ENCODE measurements at places on chromosomes 4 and X.
A peak's percentile ranks its signal among the peaks of the same experiment; 100 is the strongest.

DNA sequence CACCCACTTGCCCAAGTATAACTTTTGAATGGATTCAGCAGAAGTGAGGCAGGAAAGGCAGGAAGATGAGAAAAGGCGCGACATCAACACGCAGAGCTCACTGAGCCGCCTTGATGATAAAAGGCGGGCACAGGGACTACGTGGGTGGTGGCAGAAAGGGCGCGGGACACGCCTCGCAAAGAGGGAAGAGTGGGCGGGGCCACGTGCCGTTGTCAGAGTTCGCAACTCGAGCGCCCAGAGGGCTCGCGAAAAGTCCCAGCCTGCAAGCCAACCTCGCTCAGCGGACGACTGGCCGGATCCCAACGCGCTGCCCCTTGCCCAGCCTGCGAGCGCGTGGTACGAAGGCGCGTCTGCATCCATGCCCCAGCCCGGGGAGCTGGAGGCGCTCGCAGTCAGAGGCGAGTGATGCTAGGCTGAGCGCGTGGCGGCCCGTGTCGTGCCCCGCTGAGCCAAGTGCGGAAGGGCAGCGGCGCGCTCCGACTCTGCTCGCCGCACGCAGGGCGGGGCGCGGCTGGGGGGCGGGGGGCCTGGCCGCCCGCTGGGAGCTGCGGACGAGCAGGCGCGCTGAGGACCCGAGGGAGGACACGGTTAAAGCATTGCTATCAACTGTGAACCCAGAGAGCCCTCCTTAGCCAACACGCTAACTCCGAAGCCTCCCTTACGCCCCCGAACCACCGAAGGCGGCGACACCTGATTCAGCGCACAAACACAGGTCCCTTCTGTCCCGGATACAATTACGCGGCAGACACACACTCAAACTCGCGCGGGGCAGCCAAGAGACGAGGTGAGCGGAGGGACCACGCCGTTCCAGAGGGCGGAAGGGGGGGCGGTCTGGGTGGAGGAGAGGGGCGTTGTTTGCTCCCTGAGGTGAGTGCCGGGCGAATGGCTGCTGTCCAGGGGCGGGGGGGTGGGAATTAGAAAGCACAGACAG, at the start of gene UGT8:
Gene UGT8, plus strand, starts transcription at position 617 of the 931 bp plus-strand sequence. CDS start 24,074 bp downstream, outside the sequence.
- H3K4me1 ChIP-seq, result peaks cover 13% of the 10 kb centered on the region
- H3K27ac ChIP-seq, result no peak within 1 kb of the TSS
- H3K27me3 ChIP-seq, result peaks cover 23% of the 10 kb centered on the region
- peak within 1 kb of the TSS; percentile 63 for H3K4me3 ChIP-seq

DNA sequence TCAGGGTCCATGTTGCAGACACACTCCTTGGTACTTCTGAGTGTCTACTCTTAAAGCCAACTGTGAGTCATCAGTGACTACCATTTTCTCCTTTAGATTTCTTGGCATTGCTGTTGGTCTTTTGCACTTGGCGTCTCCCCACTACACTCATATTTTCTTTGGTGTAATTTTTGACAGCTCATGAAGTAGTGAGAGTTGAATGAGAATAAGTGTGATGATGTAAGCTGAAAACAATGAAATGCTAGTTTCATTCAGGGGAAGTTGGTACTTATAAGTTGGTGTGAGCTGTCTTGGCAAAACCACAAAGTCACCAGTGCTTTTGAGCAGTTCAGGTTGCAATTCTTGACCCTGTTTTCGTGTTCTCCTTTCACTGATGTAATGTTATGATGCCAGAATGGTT, 142.9 kb upstream of the ARX start:
- DNase-seq, result peak; percentile 55
- peaks cover 2% of the 10 kb centered on the region for H3K4me1 ChIP-seq
- no peak overlapping the region for H3K4me3 ChIP-seq

- no peak overlapping the region for H3K27ac ChIP-seq
- no peaks in the 10 kb centered on the region for H3K36me3 ChIP-seq
- no peak for DNase-seq
- no peaks in the 10 kb centered on the region for H3K27me3 ChIP-seq
- no peak overlapping the region for H3K4me3 ChIP-seq
- peaks cover 5% of the 10 kb centered on the region for H3K4me1 ChIP-seq
Observed at GRCh38 chrX:136819031-136819703, 38.4 kb upstream of the ARHGEF6 start.

DNA sequence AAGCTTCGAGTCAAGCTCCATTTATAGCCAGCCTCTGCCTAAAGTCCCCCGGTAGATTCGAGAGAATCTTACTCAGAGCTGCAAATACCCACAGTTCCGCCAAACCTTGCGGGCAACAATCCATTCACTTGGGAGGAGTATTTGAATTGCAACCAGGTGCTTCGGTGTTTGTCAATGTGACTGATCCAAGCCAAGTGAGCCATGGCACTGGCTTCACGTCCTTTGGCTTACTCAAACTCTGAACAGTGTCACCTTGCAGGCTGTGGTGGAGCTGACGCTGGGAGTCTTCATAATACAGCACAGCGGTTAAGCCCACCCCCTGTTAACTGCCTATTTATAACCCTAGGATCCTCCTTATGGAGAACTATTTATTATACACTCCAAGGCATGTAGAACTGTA, 11.2 kb downstream of the CD40LG start:
- no peak overlapping the region for H3K4me3 ChIP-seq
- DNase-seq, result no peak
- H3K4me1 ChIP-seq, result no peaks in the 10 kb centered on the region
- H3K36me3 ChIP-seq, result no peaks in the 10 kb centered on the region

- peaks cover 44% of the 10 kb centered on the region for H3K4me1 ChIP-seq
- peak overlapping the region; percentile 16 for H3K4me3 ChIP-seq
- DNase-seq, result peak; percentile 89
Observed at GRCh38 chr4:146333187-146333894, 119.0 kb downstream of the REELD1 start.

- H3K4me3 ChIP-seq, result no peak overlapping the region
- no peak overlapping the region for H3K27ac ChIP-seq
- DNase-seq, result peak; percentile 40
- no peaks in the 10 kb centered on the region for H3K27me3 ChIP-seq
- H3K4me1 ChIP-seq, result peaks cover 13% of the 10 kb centered on the region
Observed at GRCh38 chrX:42752730-42753129, 25.2 kb downstream of the PPP1R2C start.

DNA sequence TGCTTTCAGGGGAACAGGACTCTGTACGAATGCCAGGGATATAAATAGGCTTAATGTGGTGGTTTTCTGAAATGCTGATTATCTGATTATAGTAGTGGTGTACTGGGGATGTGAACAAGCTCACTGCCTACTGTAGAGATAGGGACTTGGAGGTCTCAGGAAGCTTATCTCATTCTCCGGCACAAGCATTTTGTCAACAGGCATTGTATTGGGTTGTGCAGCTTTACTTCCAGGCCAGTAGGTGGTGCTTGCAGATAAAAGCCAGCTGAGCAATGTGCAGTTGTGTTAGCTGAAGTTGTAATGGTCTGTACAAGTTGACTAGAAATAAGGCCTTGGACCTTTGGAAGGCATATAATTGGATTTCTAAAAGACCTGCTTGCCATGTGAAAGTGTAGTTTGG, 49.5 kb upstream of the TMLHE start:
- DNase-seq, result no peak
- H3K27ac ChIP-seq, result no peak overlapping the region
- H3K4me3 ChIP-seq, result no peak overlapping the region
- no peaks in the 10 kb centered on the region for H3K27me3 ChIP-seq
- no peaks in the 10 kb centered on the region for H3K4me1 ChIP-seq
- H3K36me3 ChIP-seq, result no peaks in the 10 kb centered on the region

GRCh38 chrX:85111347-85111746, 107.7 kb downstream of the APOOL start:
- no peaks in the 10 kb centered on the region for H3K36me3 ChIP-seq
- DNase-seq, result no peak
- no peaks in the 10 kb centered on the region for H3K27me3 ChIP-seq
- H3K4me1 ChIP-seq, result no peaks in the 10 kb centered on the region
- H3K27ac ChIP-seq, result no peak overlapping the region

DNA sequence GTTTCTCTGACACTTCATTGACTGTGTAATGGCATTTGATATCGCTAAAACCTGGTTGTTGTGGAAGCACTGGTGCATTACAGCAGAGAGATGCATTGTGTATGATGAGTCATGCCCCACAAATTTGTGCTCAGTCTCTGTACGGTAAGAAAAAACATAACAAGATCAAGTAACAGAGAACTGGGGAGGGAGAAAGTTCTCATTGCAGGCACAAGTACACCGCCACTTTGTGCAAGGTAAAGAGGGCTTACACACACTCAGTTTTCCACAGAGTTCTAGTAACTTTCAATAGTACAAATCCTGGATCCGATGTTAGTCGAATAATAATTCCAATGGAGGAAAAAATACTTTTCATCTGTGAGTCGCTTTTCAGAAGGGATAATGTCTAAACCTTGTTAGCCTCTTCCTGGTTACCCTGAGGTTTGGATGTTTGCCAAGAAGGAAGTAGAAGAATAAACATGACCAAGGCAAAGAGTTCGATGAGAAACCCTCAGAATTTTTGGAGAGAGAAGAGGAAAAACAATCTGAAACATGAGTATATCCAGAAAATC, 512.5 kb upstream of the SLIT2 start:
- peak; percentile 95 for DNase-seq

GRCh38 chr4:15354371-15355297, 73.2 kb upstream of the C1QTNF7 start:
- H3K4me1 ChIP-seq, result no peaks in the 10 kb centered on the region
- no peak for DNase-seq
- H3K4me3 ChIP-seq, result no peak overlapping the region

- H3K4me1 ChIP-seq, result no peaks in the 10 kb centered on the region
- H3K4me3 ChIP-seq, result no peak overlapping the region
- no peak overlapping the region for H3K27ac ChIP-seq
- H3K36me3 ChIP-seq, result no peaks in the 10 kb centered on the region
- H3K27me3 ChIP-seq, result no peaks in the 10 kb centered on the region
Observed at GRCh38 chr4:53168228-53168627, 197.6 kb downstream of the SCFD2 start.

- no peaks in the 10 kb centered on the region for H3K36me3 ChIP-seq
- no peaks in the 10 kb centered on the region for H3K27me3 ChIP-seq
- no peak for DNase-seq
- no peaks in the 10 kb centered on the region for H3K4me1 ChIP-seq
Observed at GRCh38 chrX:1336948-1337779, 579 bp downstream of the IL3RA start.

DNA sequence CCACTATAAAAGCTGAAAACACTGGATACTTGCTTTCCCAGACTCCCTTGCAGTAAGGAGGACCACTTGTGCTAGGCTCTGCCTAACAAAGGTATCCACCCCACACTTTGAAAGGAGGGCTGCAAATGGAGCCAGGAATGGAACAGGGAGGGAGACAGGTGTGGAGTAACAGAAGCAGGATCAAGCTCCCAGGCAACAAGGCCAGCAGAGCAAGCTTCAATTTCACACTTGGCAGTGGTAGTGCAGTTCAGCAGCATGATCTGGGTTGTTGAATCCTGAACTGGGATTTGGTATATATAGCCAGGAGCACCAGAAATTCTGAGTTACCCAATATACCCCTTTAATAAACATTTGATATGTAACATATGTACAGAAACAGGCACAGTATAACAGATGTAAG, 9.8 kb downstream of the LAMP2 start:
- no peak overlapping the region for H3K27ac ChIP-seq
- H3K36me3 ChIP-seq, result no peaks in the 10 kb centered on the region
- no peak for DNase-seq
- no peak overlapping the region for H3K4me3 ChIP-seq
- peaks cover 14% of the 10 kb centered on the region for H3K4me1 ChIP-seq

DNA sequence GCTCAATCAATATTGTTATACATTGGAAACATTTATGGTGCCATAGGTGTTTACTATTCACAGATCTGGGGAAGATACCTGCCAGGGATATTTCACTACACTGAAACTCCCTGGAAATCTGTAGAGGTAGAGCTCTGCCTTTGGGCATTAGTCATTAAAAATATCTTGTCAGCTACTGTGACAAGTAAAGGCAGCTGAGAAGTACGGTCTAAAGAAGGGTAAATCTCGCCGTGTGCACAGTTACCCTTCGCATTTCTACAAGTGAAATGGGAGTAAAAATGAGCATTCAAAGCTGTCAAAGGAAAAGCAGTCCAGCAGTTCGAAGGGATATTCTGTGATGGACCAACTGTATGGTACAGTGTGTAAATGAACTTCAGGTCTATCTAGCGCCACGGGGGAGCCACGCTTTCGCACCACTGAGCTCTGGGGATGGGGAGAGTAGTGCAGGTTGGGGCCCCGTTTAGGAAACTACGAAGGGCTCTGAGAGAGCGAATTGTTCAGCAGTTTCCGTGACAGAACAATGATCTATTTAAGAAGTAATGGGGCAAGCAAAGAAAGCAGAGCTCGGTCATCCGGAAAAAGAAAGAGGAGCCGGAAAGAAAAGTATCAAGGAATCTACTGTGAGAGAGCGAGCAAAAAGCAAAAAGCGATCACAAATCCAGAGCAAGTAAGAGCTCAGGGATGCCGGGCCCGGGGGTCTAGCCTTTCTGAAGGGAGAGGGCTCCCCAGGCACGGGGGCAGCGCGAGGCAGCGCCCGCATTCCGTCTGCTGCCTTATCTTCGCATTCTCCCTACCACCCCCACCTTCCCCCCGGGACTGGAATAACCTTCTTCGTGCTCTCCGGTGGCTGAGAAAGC, 646 bp downstream of the TIGD4 start:
- H3K36me3 ChIP-seq, result peaks cover 4% of the 10 kb centered on the region
- peaks cover 10% of the 10 kb centered on the region for H3K4me1 ChIP-seq
- DNase-seq, result peak; percentile 6
- peak overlapping the region; percentile 85 for H3K4me3 ChIP-seq
- H3K27ac ChIP-seq, result peak overlapping the region; percentile 87

GRCh38 chr4:63430105-63430504, 979.1 kb downstream of the TECRL start:
- H3K4me1 ChIP-seq, result no peaks in the 10 kb centered on the region
- H3K36me3 ChIP-seq, result no peaks in the 10 kb centered on the region
- no peak for DNase-seq
- H3K27ac ChIP-seq, result no peak overlapping the region
- H3K4me3 ChIP-seq, result no peak overlapping the region

DNA sequence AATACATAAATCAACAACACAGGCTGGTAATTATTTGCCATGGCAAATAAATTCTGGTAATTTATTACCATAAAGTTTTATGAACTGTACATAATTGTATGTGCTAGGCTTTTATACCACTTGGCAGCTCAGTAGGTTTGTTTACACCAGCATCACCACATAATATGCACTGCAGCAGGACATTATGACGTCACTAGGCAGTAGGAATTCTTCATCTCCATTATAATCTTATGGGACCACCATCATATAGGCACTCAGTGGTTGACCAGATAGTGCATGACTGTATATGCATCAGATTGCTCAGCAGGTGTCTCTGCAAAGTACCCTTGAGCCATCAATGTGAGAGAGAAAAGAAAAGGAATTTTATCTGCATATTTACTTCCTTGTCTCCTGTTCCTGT, 295.4 kb downstream of the CFAP47 start:
- H3K4me1 ChIP-seq, result no peaks in the 10 kb centered on the region
- no peak for DNase-seq
- H3K36me3 ChIP-seq, result no peaks in the 10 kb centered on the region
- no peaks in the 10 kb centered on the region for H3K27me3 ChIP-seq

DNA sequence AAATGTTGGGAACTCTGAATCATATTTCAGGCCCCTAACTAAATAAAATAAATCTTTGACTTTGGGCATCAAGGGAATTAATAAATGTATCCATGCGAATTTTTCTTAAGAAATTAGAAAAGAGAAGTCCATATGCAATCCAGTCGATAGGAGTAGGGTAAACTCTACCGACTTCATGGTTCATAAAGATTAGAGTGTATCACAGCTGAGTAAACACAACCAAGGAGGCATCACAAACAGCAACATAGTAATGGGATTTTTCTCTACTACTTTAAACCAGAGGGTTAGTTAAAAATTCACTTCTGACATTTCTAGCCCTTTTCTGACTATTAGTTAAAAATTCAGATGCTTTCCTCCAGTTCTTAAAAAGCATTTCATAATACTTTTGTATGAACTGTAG, 19.9 kb downstream of the SEPTIN11 start:
- H3K36me3 ChIP-seq, result peaks cover 3% of the 10 kb centered on the region
- peaks cover 12% of the 10 kb centered on the region for H3K4me1 ChIP-seq
- no peaks in the 10 kb centered on the region for H3K27me3 ChIP-seq
- no peak overlapping the region for H3K27ac ChIP-seq
- no peak overlapping the region for H3K4me3 ChIP-seq

Measured in astrocyte (in vitro differentiated cells and primary cell).